ENCODE measurements at places on chromosomes 5 and 9.

DNA sequence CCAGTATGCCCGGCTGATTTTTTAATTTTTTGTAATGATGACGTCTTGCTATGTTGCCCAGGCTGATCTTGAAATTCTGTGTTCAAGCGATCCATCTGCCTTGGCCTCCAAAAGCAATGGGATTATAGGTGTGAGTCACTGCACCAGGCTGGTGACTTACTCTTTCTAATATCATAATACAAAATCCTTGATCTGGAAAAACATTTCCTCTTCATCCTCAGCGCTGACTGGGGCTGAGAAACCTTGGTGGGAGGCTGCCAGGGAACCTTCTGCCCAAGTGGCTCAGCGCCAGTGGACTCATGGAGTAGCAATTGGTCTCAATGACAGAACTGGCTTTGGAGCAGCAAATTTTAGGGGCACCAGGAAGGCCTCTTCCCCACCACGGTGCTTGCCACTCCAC, 17.5 kb upstream of the SEMA4D start:
- no peak for DNase-seq

- no peak for DNase-seq
These were observed 76.8 kb downstream of the MRPL36 start for GRCh38 chr5:1722877-1723276.

GRCh38 chr9:131719262-131719908, 20.5 kb downstream of the RAPGEF1 start:
- DNase-seq: no peak

- no peak for DNase-seq
These were observed 45.6 kb upstream of the SLC44A1 start for GRCh38 chr9:105198865-105199264.

All from DMS153 (cell line).